GM20000 (cell line): ENCODE measurements at places on chromosomes 12 and 14.

DNA sequence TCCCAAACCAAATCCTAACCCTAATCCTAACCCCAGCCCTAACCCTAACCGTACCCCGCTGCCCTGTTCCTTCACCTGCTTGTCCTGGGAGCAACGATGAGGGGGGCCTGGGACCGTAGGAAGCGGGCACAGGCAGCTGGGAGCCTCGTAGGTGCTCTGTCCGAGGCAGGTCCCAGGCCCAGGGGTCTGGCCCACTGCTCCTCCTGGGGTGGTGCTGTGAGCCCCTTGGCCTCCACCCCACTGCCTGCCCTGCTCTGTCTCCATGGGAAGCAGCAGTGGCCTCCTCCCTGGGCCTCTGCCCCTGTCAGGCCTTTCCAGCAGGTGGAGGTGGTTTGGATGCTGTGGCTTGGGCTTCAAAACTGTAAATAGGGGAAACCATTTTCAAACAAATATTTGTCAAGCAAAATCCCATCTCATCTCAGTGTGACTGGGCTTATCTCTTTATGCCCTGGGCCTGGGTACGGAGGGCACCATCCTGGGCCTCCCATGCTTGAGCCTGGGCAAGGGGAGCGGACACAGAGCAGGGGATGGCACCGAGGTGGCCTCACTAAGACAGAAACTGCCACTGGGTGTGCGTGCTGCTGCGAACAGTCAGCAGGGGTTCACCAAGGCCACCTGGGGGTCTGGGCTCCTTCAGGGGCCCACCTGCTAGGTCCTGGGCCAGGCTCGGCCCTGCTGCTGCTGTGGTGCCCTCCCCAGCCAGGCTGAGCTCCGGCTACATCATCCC is 3.7 kb upstream of the BEGAIN start:
- DNase-seq: no peak

DNA sequence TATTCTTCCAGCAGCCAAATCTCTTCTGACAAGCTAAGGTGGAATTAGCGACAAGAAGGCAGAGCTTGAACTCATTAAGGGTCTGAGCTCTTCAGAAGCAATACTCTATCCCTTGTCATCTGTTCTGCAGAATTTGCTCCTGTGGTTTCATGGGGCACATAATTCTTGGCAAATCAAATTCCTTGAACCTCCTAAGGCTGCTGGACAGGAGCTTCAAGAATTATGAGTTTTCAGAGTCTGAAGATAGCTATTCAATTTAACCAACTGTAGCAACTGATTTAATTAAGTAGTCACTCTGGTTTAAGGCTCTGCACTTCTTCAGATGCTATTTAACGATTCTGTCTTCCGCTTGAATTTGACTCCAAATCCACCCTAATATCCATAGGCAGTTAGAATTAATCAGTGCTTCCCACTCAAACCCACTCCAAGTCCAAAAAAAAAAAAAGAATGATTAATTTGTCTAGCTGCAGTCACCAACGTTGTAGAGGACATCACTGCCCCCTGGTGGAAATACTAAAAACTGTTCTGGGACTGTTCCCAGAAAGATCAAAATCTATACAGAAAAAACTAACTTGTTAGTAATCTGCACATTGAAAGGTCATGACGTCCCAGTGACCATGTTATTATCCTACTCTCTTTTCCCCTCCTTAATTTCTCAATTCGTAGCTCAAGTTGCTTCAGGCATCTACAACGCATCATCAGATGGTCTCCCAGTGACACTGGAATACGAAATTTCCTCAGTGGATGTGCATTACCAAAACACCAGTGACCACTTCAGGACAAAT is 169.9 kb downstream of the KIF21A start:
- peak; percentile 20 for DNase-seq

GRCh38 chr12:48045965-48046518 is 41.8 kb upstream of the COL2A1 start:
- DNase-seq: no peak

DNA sequence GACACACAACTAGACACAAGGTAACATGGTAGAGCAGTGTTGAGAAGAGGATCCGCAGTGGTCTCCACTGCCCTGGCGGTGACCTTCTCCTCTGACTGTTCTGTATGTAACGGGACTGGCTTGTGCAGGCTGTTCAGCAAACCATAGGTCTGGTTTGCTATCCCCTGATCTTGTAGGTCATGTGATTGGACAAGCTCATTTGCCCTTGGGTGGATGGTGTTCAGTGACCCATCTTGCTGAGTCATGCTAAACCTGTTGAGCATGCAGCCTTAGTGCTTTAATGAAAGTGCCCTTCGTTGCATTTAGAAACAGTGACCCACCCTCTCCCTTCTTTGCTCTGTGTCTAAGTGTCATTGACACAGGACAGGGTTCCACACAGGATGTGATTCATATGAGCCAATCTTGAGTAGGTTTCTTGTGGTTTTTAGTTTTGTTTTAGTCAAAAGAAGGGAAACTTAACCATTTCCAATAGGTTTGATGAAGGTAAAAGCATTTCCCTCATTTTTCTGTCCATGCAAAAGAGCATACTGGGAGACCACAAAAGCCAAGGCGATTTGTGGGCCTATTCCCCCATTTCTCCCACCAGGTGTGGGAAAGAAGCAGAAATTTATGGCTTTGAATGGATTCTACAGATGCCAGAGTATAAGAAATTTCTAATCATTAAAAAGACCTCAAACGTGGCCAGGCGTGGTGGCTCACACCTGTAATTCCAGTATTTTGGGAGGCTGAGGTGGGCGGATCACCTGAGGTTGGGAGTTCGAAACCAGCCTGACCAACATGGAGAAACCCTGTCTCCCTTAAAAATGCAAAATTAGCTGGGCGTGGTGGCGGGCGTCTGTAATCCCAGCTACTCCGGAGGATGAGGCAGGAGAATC is 32.6 kb upstream of the HIF1A start:
- DNase-seq: peak; percentile 74

- no peak for DNase-seq
Observed at GRCh38 chr14:42001431-42001830, 394.8 kb downstream of the LRFN5 start.
